ENCODE measurements at places on chromosomes 12 and 14. TPM values are rescaled to one million over a fixed set of nuclear protein-coding genes. Genes with fewer than 3 reads are reported as not detected.
A peak's percentile ranks its signal among the peaks of the same experiment; 100 is the strongest.

- ATAC-seq: no peak
Measured at GRCh38 chr12:30965613-30965985, 39.1 kb downstream of the TSPAN11 start.

DNA sequence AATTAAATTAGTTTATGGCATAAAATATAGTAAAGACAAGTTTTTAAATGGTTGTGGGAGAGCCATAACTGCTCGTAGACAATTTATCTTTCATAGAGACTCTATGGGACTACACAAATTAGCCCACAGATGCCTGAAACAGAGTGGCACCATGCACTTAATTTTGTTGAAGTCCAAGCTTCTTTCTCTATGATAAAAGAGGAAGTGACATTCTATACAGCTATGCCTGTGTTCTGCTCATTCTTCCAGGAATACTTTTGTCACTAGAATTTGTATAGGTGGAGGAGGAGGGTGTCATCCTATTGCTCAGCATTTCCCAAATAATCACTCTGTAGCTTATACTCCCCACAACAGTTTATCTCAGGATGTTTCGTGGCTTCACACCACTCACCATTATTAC, 43.7 kb upstream of the KICS2 start:
- peak; percentile 19 for ATAC-seq

- ATAC-seq: no peak
Measured at GRCh38 chr12:17304503-17305347, 698.8 kb upstream of the LMO3 start.

- peak; percentile 13 for ATAC-seq
Measured at GRCh38 chr12:118061873-118062843, 1.2 kb upstream of the WSB2 start.

DNA sequence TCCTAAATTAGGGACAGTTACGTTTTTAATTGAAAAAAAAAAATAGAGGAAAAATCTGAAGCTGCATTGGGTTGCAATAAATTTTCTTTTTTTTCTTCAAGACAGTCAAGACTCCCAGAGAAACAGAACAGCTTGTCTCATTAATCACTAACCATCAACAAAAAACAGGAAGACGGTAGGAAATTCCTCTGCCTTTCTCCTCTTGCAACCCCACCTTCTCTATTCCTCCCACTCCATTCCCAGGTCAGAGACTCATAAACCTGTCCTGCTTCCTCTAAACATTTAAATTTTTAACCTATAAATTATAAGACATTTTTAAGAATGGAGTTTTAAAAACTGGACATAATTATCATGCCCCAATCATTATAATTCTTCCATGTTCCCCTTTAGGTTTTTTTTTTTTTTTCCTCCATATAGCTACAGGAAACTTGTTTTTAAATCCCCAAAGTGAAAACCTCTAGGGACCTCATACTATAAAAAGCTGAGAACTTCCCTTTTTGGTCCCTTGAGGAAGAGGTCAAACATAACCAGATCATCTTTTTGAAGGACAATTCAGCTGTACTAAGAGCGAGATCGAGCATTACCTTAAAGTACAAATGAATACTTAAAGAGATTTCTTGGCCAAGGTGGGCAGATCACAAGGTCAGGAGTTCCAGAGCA, 36.0 kb downstream of the CPM start:
- no peak for ATAC-seq

DNA sequence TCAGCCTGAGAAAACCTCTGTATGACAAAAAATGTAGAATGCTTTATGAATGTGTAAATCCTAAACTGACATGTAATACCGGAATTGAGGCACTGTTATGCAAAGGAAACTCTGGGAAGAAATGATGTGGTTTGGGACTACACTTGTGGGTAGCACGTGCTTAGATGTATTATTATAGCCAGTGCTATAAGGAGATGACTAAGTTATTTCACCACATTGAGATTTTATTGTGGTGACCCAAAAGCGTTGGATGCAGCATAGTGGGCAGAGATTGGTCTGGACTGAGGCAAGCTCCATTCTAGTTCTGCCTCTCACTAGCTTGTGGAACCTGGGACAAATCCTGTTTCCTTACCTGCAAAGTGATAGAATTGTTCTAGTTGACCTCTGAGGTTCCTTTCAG, 172.2 kb downstream of the SNAPC1 start:
- peak; percentile 90 for ATAC-seq

- ATAC-seq: peak; percentile 92
Measured at GRCh38 chr14:89681086-89682018, 264.3 kb upstream of the FOXN3 start.

DNA sequence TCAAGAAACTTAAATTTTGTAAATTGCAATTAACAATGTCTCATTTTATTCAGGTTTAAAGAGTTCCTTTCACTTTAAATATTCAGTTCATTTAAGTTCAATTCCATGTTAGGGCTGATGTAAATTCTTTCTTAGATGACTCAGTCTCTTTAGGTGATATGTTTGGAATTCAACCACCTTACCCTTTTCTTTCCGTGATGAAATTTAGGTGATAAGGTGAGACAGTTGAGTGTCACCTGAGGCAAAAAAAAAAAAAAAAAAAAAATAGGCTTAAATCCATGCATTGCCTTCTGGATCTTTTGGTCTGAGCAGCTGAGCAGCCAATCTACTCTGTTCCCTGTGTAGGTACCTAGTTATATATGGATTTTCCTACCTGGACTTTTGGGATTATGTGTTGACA, 299.5 kb downstream of the DAD1 start:
- ATAC-seq: no peak

DNA sequence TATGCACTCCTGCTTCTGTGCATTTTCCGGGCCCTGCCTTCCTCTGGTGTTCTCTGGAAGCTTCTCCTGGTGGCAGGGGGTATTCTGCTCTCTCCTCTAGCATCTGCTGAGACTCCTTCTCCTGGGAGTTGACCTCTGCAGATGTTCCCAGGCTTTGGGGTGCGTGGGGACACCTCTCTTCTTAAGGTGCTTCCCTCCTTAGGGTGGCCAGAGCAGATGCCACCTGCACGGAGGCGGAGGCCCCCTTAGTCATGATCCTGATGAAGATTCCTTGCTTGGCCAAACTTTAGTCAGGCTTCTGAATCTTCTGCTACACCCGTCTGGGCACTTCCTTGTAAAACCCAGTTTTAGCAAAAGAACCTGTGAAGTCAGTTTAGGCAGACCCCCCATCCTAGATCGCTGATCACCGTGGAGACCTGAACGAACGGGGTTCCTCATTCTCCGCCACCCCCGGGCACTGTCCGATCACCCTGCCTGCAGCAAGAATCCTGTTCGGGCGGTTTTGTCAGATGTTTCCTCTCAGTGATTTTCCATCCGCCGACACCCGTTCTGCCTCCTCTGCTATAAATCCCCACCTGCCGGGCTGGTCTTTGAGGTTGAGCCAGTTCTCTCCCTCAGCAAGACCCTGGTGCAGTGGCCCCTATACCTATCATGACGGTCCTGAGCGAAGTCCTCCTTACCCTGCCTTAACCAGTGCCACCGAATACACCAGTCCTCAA, 111.9 kb downstream of the CALM1 start:
- no peak for ATAC-seq

GRCh38 chr12:93244514-93245077, 133.1 kb upstream of the NUDT4 start:
- peak; percentile 82 for ATAC-seq

DNA sequence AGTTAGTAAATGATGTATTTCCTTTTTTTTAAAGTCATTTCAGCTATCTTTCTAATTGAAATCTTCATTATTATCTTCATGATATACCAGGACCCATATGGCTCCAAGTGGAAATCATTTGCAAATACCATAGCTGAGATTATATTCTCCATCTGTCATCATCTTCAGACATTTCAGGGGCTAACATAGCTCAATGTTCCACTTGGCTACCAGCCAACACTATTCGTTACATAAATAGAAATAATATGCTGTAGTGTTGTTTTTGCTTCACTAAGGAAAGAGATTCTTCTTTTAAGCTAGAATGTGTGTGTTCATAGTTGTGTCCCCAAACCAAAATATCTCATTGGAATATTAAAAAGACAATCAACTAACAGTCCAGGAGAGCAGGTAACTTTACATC, 225.1 kb downstream of the DIO2 start:
- no peak for ATAC-seq

DNA sequence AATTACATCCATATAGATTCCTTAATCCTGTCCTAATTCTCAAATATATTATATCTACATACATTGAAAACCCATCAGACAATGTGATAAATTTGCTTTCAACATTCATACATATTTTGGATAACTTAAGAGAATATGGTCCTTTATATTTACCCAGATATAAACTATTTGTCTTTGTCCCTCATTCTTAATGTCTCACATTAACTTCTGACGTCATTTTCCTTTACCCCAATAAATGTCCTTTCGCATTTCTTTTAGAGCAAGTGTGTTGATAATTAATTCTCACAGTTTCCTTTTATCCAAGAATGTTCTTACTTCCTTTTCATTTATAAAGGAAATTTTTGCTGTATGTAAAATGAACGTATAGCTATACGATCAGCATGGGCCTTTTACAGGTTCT, 12.6 kb upstream of the PTPRR start:
- ATAC-seq: no peak

GRCh38 chr12:30012816-30013450, 229.2 kb upstream of the TMTC1 start:
- no peak for ATAC-seq

The PPM1H gene
- not detected for total RNA-seq

The DDX23 gene
- 122 TPM for total RNA-seq

The RTN1 gene
- total RNA-seq: not detected

The NR2C1 gene
- 28.5 TPM for total RNA-seq

The SLC6A15 gene
- 0.69 TPM for total RNA-seq

Data from activated T-helper 17 cell treated with anti-CD3 and anti-CD28 coated beads, Interleukin-2, amount 50 U/mL, for 72 hours (primary cell).